ENCODE measurements at places on chromosomes 3 and 15. TPM values are rescaled to one million over a fixed set of nuclear protein-coding genes. Genes with fewer than 3 reads are reported as not detected.

SLC15A2 gene
- 0.35 TPM for total RNA-seq

PAK6 gene
- total RNA-seq: 0.19 TPM

NEIL1 gene
- 2.2 TPM for total RNA-seq

SCN11A gene
- total RNA-seq: not detected

PRTG gene
- total RNA-seq: 8.2 TPM
